ENCODE measurements at places on chromosomes 16 and 17. TPM values are rescaled to one million over a fixed set of nuclear protein-coding genes. Genes with fewer than 3 reads are reported as not detected.

DNA sequence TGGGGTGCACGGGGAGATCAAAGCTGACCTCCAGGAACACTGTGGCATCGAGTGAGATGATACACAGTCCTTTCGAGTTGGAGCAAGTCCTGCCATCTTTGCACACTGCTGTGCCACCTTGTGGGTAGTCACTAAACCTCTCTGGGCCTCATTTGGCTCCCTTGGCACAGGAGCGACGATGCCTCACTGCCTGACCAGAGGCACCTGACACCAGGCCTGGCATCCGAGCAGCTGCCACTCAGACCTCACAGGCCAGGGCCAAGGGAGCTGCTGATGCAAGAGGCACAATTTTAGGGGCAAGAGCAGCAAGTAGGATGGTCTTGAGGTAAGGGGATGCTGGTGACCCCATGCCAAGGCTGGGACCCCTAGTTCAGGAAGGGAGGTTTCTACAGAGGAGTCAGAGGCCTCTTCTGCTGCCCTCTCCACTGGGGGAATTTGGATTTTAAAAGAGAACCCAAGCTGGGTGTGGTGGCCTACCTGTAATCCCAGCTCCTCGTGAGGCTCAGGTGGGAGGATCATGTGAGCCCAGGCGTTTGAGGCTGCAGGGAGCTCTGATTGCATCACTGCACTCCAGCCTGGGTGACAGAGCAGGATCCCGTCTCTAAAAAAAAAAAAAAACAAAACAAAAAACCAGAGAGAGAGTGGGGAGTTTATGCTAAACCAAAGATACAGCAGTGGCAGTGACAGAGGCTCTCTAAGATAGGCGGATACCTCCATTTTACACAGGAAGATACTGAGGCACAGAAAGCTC lies 6.7 kb upstream of the ADGRG1 start:
- DNase-seq = no peak

DNA sequence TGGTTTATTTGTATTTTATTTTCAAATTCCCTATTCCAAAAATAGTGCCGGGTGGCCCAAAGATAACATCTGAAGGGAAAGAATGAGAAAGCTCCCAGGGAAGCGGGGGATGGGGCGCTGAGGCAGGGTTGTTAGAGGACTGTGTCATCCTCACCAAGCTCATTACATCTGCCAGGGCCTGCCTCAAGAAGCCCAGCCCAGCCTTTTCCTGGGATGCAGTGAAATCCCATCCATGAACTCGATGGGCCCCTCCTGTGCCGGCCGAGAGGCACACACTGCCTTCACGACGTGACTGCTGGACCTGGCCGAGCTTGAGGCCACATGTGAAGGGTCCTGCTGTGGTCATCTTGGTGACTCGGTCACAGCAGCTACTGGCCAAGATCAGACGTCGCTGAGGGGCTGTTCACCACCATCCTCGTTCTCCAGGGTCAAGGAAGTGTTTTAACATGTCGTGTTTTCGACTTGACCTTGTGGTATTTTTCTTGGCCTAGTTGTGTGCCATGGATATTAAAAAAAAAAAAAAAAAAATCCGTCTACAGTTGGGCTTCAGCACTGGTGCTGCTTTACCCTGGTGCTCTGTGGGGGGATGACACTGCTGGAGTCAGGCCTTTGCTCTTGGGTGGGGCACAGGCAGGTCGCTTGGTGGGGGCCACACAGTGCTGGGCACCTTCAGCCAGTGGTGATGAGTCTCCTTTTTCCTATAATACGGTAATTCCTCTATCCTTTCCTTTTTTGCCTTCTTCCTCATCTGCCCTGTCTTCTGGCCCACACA lies 4.9 kb downstream of the TIMM22 start:
- no peak for DNase-seq

GRCh38 chr17:76420356-76421043 lies 32.5 kb downstream of the UBE2O start:
- DNase-seq = no peak

DNA sequence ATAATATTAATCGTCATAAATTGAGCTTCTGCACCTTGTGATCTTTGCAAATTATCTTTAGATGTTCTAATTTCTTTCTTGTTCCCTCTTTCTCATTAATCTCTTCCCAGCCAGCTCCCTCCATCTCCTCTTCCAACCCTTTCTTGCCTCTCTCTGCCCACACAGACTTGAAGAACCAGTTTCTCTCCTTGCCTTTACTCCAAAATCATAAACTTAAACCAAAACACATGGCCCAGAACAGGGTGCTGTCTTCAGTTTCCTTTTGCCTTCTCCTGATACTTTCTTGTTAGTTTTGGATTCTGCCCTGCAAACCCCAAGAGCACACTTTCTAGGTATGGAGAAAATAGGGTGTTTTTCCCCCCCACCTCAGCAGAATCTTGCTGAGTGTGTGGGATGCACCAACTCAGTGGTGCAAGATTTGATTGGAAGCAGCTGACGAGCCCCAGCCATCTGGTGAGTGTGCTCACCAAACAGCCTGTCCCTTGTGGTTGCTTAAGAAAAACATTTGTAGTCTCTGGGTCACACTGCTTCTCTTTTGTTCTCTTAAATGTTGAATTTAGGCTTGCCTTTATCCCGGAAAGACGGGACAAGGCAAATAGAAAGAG lies 175.8 kb upstream of the MAF start:
- no peak for DNase-seq

GRCh38 chr17:68290955-68291835 lies at the start of the genes ARSG and SLC16A6:
Gene ARSG (plus strand): TSS chr17:68291495. CDS start chr17:68307494, 15,999 bp downstream.
Gene SLC16A6 (minus strand): TSS chr17:68291127. CDS start chr17:68278320, 12,807 bp downstream.
- DNase-seq = no peak

Gene C16orf90
- polyA plus RNA-seq = not detected

Gene ZNF821
- polyA plus RNA-seq = 10.9 TPM
